OCI-LY7 (cell line): ENCODE measurements at places on chromosomes 12 and 14. TPM values are rescaled to one million over a fixed set of nuclear protein-coding genes. Genes with fewer than 3 reads are reported as not detected.

- DNase-seq: no peak
Observed at GRCh38 chr14:24403294-24403998, 4.6 kb downstream of the NYNRIN start.

DNA sequence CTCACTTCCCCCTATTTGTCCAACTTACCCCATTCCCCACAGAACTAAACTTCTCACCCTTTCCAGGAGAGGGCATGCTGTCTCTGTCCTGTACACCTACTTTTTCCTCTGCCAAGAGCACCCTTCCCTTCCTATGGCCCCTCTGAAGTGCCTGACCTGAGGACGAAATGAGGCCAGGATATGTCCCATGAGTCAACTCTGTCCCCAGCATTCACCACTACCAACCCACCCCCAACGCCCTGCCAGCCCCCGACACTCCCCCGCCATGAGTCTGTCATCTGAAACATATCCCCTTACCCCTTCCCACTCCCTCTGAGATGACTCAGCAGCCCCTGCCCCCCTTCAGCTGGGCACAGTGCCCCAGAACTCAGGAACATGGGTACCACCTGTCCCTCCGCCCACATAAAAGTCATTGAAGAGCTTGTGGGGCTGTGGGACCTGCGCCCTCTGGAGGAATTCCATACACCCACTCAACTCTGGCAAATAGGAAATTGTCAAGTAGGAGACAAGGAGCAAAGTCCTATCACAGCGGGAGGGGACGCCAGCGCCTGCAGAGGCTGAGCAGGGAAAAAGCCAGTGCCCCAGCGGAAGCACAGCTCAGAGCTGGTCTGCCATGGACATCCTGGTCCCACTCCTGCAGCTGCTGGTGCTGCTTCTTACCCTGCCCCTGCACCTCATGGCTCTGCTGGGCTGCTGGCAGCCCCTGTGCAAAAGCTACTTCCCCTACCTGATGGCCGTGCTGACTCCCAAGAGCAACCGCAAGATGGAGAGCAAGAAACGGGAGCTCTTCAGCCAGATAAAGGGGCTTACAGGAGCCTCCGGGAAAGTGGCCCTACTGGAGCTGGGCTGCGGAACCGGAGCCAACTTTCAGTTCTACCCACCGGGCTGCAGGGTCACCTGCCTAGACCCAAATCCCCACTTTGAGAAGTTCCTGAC lies 26.3 kb downstream of the ITGA7 start:
- DNase-seq: no peak

Gene KRT86
- total RNA-seq: not detected in 2 replicates

GRCh38 chr12:90163975-90164374 lies 455.3 kb upstream of the ATP2B1 start:
- peak; percentile 37 for DNase-seq

Gene DCAF5
- 46.0 and 46.5 TPM in 2 replicates for total RNA-seq

GRCh38 chr12:78483767-78484315 lies 380.7 kb upstream of the SYT1 start:
- no peak for DNase-seq

DNA sequence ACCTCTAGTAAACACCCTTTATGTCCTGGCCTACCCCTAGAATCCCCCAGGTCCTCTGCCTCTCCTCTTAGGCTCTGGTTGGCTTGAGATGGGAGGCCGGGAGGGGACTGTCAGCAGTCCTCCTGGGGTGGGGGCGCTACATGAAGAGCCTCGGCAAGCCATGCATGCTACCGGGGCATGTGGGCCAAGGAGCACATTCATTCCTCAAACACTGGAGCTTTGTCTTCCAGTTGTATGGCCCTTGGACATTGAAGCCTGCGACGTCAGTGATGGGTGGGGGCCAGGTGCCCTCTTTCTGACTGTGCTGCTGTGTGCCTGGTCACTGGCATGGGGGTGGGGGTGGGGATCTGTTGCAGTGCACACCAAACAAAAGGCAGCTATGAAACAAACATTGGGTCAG lies 15.8 kb upstream of the CELA1 start:
- no peak for DNase-seq

GRCh38 chr12:56110571-56110970 lies 5.9 kb upstream of the RPL41 start:
- no peak for DNase-seq

GRCh38 chr14:88552876-88553275 lies 1.9 kb downstream of the PTPN21 start:
- DNase-seq: no peak

Gene TUBA1C
- total RNA-seq: 254 and 276 TPM in 2 replicates

GRCh38 chr12:102756530-102756929 lies 160.5 kb downstream of the PAH start:
- DNase-seq: no peak

GRCh38 chr12:57169046-57169795 lies 21.8 kb upstream of the LRP1-AS start:
- DNase-seq: no peak

DNA sequence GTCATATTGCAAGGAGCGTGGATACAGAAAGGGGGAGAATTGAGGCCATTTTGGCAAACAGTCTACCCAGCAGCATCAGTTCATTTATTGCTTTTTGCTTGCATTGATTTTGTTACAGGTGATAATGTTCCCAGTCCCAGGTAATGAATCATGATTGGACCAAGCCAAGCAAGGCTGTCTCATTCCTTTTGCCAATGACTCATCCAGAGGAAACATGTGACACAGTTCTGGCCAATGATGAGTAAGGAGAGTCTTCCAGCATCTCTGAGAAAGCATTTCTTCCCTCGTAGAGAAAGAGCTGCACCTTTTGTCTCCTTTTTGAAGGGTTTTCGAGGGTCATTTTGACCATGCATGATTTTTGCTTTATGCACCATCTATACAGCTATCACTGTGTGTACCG lies 68.2 kb downstream of the SLC15A4 start:
- DNase-seq: no peak

DNA sequence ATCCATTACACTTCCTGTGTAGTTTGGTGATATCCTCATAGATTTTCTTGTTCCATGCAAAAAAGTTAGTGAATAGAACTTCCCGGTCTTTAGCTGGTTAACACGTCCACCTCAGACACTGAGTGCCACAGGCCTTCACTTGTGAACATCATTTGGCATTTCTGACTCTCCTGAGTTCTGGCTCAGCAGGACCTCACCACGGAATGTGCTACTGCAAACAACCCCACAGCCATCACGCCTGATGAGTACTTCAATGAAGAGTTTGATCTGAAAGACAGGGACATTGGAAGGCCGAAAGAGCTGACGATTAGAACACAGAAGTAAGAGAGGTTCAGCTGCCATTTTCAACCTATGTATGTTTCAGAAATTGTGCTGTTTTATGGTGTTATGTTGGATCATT lies 20.0 kb downstream of the C12orf76 start:
- DNase-seq: no peak

Gene TBX5
- total RNA-seq: not detected in 2 replicates

Gene CEP290
- total RNA-seq: 22.4 and 22.5 TPM in 2 replicates

DNA sequence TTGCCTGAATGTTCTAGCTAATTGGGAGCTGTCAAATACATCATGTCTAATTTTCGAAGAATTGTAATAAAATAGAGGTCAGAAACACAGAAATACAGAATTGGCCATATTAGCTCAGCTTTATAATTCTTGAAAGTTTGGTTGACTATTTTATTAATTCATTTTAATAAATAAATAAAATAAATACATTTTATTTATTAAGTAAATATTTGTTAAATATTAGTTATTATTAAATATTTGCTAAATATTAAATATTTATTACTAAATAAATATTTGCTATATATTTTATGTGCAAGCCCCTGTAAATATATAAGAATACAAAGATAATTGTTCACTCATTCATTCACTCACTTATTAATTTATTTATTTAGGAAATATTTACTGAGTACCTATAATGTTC lies 231.3 kb downstream of the SSPN start:
- DNase-seq: no peak

Gene TCL1B
- 5.6 and 5.7 TPM in 2 replicates for total RNA-seq

GRCh38 chr12:30974746-30975500 lies 48.4 kb downstream of the TSPAN11 start:
- no peak for DNase-seq

DNA sequence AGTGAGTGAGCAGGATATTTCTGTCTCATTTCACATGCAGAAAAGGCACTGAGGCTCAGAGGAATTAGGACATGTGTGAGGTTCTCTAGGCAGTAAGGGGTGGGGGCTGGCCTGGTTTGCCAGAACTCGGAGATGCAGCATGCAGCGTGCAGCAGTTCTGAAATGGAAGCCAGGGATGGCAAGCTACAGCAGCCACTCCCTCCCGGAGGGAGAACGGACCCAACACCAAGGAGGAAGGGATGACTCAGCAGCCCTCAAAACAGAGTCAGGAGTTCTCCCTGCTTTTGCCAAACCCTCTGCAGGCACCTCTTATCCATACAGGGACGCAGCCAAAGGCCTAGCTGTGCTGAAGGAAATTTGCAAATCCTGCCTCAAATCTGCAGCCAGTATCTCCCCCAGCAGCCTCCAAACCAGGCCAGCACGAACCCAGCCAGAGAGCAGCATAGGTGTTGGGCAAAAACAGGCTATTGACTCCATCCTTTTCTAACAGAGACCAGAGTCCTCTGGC lies 10.3 kb upstream of the SERPINA3 start:
- DNase-seq: no peak

Gene PTPRB
- total RNA-seq: not detected in 2 replicates

DNA sequence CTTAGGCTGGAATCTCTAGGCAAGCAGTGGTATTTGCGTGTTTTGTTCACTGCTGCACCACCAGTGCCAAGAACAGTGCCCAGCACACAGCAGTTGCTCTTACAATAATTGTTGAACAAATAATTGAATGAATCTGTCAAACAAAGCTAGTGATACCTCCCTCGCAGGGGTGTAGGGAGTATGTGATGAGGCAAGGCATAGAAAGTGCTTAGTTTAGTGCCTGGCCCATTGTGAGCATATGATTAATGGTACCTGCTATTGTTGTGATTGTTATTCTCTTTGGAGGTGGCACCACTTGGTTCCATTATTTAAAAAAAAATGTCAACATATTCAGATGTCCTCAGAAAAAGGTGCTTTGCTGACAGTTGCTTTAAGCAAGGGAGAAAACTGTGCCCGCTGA lies 210.1 kb upstream of the TBX3 start:
- no peak for DNase-seq

Gene ANKRD52
- total RNA-seq: 35.0 and 35.6 TPM in 2 replicates
